Activated CD4-positive, alpha-beta T cell treated with anti-CD3 and anti-CD28 coated beads, Interleukin-2, amount 50 U/mL, for 48 hours (primary cell): ENCODE measurements at places on chromosomes 5 and 9.

GRCh38 chr5:173016598-173017046 lies 33.1 kb downstream of the ATP6V0E1 start:
- no peak for DNase-seq

DNA sequence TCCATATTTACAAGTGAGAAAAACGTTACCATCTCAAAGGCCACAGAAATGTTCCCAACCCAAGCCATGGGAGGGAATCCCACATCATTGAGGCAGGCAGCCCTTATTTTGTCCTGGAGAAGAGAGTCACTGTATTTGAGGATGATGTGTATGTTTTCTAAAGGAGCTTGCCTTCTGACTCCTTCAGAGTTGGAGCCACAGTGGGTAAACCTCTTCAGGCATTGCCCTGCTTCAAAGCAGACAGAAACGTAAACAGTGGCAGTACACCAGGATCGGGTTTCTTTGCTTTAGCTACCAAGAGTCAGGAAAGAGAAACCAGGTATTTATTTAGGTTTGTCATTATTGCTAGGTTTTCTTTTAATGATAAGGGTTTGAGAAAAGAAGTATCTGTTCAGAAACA lies 45.7 kb downstream of the MUSK start:
- DNase-seq, result no peak

- peak; percentile 39 for DNase-seq
Observed at GRCh38 chr5:176647843-176648473, 674 bp downstream of the TSPAN17 start.

DNA sequence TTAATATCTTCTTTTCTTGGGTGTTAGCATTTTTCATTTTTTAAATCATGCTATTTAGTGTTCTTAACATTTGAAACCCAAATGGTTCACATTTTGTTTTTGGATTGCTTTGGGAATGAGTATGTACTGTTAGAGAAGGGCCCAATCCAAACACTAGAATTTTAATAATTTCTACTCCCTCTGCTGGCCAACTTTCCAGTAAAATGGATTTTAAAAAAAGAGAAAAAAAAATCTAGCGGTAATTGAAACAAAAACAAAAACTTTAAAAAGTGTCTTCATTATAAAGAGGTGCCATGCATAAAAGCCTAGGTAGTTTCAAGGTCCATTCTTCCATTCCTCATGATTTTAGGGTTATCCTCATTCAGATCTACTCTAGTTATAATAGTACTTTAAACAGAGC lies 32.1 kb upstream of the RICTOR start:
- DNase-seq, result no peak

- DNase-seq, result no peak
Observed at GRCh38 chr5:142908659-142909058, 138.5 kb downstream of the ARHGAP26 start.

DNA sequence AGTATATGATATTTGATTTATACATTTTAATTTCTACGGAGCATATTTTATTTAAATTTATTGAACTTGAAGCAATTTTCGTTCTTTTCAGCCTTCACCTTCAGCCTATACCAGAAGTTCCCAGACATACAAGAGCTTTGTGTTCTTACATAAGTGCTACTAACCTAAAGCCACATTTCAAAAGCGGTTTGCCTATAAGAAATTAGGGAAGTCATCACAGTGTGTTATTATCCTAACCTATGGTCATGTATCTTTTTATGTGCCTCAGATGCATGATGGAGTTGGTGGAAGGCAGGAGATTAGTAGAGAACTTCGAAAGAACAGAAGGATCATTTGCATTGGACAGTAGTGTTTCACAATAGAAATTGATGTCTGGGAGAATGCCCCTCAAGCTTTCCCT lies 3.1 kb downstream of the KIF2A start:
- no peak for DNase-seq

GRCh38 chr9:129624168-129624759 lies 1.7 kb upstream of the NTMT1 start:
- peak; percentile 84 for DNase-seq

- DNase-seq, result no peak
Observed at GRCh38 chr5:127586066-127586770, 62.7 kb upstream of the CTXN3 start.

DNA sequence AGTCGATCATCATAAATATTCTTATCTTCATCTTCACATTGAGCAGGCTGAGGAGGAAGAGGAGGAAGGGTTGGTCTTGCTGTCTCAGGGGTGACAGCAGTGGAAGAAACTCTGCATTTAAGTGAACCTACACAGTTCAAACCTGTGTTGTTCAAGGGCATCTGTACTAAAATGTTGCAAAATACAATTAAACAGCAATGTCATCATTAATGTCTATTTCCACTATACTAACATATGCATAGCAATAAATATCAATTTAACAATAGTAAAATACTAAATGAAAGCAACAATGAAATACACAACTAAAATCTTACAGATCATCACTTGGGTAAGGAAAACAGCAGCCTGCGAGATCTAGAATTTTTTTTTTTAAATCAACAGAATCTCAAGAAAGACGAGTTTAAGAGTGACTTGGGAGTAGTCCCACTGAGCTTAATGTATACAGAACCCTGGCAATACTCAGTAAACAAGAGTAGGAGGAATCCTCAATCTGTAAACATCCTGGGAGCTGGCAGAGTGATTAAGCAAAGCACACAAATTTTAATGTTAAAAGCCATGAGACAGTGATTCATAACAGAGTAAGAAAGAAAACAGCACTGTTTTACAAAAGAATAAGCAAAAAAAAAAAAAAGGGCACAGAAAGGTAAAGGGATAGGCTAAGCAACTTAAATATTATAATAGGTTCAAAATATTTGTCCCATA lies 10.0 kb downstream of the HOMER1 start:
- DNase-seq, result no peak

DNA sequence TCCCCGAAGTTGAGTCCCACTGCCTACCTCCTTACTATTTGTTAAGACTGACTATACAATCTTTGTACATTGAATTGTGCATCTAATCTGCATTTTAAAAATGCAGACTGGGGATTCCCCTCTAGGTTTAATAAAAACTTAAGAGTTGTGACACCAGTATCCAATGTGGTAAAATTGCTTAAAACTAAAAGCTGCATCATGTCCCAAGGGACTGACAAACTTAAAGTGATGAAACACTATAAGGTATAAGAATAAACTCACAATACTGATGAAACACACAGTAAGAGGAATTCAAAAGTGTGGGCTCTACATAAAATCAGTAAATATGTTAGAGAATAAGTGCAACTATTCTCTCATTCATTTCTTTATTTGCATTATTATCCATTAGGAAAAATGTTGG lies 1905.1 kb downstream of the MAT2B start:
- DNase-seq, result no peak

DNA sequence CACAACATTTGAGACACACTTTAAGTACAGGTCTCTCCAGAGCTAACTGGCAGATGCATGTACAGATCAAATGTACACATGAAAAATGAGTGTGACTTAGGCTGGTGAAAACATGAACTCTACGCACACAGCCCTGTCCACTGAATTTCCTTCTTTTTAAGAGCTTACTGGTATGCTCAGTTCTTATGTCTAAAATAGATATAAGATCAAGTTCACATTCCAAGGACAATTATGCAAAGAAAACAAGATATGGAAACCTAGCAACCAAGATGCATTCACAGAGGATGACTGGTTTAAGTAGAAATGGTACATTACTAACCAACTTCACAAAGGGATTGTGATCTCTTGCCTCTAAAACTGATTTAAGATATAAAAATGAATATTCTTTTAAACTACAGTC lies 56.7 kb downstream of the TLE1 start:
- DNase-seq, result no peak

DNA sequence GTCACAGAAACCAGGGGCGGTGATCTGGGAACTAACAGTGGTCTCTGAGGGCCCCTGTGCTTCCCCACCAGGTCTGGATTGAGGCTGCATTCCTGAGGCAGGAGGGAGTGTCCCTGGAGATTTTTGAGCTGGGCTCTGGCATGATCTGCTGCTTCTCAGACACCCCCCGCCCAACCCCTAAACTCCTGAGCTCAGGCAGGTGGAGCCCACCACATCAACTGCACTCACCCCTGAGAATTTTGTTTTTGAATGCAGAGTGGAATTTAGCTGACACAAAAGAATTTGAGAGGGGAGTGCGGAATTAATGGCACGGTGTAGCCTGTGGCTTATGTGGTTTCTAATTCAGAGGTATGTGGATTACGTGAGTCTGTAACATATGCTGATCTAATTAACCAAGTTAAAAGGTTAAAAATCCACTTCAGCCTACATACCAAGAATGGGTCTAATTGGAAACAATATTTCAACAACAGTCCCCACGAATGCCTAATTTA lies 23.9 kb upstream of the CTSL start:
- DNase-seq, result no peak

GRCh38 chr5:137589185-137589584 lies 90.1 kb upstream of the SPOCK1 start:
- DNase-seq, result no peak

- no peak for DNase-seq
Observed at GRCh38 chr5:39137819-39138451, 63.7 kb upstream of the RICTOR start.

GRCh38 chr5:33855396-33855795 lies 36.4 kb downstream of the ADAMTS12 start:
- no peak for DNase-seq

DNA sequence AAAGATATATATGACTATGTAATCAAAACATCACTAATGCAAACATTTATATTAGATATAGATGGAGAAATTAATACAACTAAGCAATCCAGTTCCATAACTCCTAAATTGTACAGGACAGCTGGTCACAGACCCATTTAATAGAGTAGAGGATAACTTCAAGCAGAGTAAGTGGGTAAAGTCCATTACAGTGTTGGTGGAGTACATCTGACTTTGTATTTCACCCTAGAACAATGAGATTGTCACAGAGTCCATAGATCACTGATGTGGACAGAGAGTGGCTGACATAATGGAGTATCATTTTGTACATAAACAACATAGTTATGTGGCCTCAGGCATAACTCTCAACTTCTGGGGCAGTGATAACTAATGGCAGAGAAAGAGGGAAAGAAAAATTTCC lies 267.8 kb upstream of the KLF9 start:
- no peak for DNase-seq

- DNase-seq, result no peak
Observed at GRCh38 chr5:82413302-82414040, 135.3 kb upstream of the RPS23 start.

GRCh38 chr9:3018071-3018470 lies 174.2 kb upstream of the PUM3 start:
- no peak for DNase-seq

DNA sequence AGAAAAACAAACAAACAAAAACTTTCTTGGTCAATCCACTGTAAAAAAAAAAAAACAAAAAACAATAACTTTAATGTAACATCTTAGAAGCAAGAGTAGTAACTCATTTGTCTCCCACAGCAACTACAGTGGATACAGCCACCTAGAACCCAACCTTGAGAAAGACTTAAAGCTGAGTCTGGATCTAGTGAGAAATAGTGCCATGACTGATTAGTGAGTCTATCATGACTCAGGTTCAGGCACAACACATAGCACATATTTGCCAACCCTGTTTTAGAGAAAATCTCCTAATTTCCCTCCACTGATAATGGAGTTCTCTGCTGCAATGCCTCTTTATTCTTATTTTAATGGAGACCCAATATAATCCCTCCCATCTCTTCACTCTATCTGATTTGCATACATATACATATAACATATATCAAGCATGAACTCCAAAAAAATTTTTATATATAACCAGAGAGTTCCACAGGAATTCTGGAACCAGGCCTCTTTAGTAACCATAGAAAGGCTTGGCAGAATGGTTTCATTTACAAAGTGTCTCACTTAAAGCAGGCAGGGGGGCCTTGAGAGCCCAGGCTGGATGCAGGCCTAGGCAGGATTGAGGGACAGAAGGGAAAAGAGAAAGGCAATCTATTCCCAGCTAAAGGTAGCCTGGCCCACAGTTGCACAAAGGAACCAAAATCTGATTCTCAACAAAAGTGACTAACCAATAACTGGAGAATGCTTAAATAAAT lies 11.9 kb upstream of the NR4A3 start:
- no peak for DNase-seq

DNA sequence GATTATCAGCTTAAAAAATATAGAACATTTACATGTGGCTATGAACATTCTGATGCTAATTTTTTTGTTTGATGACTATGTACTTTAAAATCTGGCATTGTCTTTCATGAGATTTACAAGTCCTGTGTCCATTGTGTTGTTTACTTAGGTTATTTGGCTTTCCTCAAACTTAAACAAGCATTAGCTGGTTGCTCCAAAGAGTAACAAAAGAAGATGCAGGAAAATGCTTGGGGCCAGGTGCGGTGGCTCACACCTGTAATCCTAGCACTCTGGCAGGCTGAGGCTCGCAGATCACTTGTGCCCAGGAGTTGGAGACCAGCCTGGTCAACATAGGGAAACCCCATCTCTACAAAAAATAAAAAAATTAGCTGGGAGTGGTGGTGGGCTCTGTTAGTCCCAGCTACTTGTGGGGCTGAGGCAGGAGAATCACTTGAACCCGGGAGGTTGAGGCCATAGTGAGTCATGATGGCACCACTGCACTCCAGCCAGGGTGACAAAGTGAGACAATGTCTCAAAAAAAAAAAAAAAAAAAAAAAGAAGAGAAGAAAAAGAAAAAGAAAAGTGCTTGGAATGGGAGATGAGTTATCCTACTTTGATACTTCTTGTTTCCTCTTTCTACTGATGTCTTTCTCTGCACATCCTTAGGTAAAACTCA lies 39.7 kb downstream of the PAM start:
- DNase-seq, result no peak

GRCh38 chr9:103242025-103242424 lies 246.9 kb downstream of the CYLC2 start:
- no peak for DNase-seq

GRCh38 chr9:131036529-131037334 lies 27.8 kb downstream of the LAMC3 start:
- DNase-seq, result no peak

- no peak for DNase-seq
Observed at GRCh38 chr5:158383486-158383885, 524.5 kb upstream of the CLINT1 start.

GRCh38 chr5:109942646-109943045 lies 252.9 kb downstream of the MAN2A1 start:
- no peak for DNase-seq

- DNase-seq, result no peak
Observed at GRCh38 chr5:40485021-40485998, 194.4 kb upstream of the PTGER4 start.

GRCh38 chr5:133415906-133416305 lies 196.4 kb downstream of the FSTL4 start:
- no peak for DNase-seq

DNA sequence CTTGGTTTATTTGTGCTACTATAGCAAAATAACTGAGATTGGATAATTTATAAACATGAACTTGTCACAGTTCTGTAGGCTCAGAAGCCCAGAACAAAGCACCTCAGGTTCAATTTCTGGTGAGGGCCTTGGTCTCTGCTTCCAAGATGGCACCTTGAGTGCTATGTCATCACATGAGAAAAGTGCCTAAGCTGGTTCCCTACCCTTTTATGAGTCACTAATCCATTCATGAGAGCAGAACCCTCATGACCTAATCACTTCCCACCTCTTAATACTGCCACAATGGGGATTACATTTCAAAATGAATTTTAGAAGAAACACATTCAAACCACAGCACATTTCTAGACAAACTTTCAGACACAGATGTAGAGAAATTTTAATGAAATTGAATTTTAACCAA lies 98.2 kb upstream of the PRSS3 start:
- no peak for DNase-seq
